ENCODE measurements at places on chromosomes 16 and 17.

DNA sequence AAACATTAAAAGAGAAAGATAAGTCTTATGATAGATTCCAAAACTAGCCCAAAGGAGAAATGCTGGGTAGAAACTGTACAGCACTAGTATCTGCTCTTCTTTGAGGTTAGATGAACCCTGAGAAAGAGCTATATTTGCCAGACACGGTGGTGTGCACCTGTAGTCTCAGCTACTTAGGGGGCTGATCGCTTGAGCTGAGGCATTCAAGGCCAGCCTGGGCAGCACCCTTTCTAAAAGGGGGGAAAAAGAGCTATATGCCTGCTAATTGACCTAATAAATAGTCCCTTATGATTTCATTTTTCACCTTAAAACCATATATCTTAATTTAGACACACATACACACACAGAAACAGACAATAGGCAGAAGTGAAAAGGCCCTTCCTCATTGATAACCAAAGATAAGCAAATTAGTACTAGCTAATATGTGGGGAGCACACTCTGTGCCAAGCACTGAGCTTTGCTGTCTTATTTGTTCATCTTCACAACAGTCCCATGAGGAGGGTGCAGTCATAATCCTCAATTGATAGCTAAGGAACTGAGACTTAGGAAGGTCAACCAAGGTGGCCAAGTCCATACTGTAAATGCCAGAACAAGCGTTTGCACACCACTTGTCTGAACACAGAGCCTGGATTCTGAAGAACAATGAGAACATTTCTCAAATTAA is 56.6 kb upstream of the NLK start:
- DNase-seq = no peak

- DNase-seq = no peak
Measured at GRCh38 chr17:44920565-44920940, 5.3 kb upstream of the GFAP start.

DNA sequence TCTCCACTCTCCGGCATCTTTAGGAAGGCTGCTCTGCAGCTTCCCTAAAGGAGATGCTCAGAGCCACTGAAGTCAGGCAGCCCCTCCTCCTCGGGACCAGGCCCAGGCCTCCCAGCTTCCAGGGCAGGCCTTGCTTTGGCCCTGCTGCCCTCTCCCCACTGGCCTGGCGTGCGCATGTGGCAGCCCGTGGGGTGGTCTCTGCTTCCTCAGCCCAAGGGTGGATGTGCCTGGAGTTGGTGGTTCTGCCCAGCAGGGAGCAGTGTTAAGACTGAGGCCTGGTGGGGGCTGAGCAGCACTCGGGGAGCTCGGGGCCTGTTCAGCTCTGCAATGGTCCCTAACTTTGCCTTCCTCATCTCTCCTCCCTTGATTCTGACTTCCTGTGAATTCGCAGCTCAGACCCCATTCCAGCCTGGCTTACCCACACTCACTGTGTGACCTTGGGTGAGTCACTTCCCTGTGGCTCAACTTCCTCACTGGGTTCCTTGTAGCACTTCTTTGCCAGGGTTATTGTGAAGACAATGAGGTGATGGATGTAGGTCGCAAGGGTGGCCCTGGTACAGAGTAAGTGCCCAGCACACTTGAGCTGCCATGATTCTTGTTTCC is 63.2 kb downstream of the NKD1 start:
- no peak for DNase-seq

GRCh38 chr16:14275934-14276333 is 204.8 kb downstream of the MRTFB start:
- no peak for DNase-seq

DNA sequence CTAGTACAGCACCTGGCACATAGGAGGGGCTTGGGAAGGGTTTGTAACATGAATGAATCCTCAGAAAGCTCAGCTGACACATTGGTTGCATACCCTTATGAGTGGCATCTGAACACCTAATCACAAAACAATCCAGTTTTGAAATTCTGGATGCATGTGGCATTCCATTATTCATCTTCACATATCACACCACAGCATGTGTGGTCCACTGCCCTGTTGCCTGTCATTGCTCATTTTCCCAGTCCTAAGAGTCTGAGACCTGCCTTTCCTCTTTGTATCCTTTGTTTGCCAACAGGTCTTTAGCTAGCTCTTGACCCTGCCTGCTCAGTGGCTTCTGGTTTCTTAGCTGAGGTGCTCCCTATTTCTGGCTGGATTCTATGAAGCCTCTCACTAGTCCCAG is 170.8 kb upstream of the ASIC2 start:
- no peak for DNase-seq

DNA sequence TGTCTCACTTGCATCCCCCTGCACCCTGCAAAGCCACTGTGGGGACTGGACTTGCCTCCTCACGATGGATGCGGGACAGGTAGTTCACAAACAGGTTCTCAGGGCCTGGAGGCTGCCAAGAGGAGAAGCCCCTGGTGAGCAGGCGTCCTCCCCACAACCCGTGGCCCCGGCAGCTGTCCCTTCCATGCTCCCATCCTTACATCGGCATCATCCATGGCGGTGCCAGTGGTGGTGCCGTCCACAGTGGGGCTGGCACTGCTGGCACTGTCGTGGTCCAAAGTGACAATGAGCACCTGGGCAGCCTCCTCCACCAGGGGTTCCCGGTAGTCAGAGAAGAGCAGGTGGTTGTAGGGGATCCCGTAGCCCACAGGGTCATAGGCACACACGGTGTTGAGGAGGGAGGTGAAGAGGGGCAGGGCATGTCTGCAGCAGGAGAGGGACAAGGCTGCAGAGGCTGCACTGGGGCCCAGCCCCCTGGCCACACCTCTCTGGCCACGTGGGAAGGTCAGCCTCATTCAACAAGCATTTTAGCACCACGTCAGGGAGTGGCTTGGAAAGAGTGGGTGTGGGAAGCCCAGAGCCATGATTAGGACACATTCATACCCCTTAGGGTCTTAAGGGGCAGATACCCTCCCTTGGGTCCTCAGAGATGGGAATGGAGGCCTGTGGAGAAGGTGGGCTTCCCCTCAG is 12.6 kb downstream of the HID1 start:
- no peak for DNase-seq

DNA sequence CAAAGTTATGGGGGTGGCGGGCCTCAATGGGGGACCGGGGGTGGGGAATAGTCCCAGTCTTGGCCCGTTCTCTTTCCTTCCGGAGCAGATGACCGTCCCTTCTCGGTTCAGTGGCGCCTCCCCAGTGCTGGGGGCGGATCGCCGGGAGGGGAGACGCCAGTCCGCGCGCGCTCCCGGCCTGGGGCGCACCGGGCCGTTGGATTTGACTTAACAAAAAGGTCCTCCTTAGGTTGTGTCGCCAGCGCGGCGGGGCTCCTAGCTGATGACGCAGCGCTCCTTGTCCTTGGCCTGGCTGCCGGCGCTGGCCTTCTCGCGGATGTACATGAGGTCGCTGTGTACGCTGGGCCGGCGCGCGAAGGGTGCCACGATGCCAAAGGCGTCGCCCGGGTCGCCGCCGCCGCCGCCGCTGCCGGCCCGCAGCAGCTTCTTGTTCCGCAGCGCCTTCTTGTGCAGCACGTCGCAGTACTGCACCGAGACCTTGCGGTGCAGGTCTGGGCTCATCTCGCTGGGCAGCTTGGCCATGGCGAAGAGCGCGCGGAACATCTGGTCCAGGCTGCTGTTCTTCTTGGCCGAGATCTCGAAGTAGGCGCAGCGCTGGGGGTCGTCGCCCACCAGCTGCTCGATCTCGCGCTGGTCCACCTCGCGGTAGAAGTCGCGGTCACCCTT is 1.2 kb downstream of the RASD1 start:
- no peak for DNase-seq

- no peak for DNase-seq
Measured at GRCh38 chr17:38747463-38748148, 530 bp downstream of the PCGF2 start.
